ENCODE measurements at places on chromosomes 6 and 20.
A peak's percentile ranks its signal among the peaks of the same experiment; 100 is the strongest.

DNA sequence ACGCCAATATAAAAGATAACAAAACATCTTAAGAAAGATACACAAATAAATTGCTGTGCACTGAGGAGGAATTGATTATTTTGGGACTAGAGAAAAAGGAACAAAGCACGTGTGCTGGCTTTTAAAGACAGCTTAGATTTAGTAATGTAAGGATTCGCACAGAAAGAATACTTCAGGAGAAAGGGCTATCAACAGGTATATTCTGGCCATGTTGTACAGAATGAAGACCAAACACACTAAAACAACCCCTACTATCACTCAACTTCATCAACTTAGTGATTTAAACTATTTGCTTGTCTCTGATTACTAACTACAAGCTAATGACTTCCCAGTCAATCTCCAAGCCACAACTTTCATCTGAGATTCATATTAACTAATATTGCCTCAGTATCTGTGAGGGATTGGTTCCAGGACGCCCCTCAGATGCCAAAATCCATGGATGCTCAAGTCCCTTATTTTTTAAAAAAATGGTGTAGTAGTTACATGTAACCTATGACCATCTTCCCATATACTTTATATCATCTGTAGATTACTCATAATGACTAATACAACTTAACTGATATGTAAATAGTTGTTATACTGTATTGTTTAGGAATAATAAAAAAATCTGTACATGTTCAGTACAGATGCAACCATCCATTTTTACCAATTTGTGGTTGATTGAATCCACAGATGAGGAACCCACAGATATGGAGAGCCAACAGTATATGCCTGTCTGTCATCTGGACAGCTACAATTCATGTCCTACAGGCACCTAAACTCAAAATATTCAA lies 4.5 kb downstream of the DEK start:
- DNase-seq: no peak

- DNase-seq: no peak
Observed at GRCh38 chr20:31505903-31506302, 8.3 kb upstream of the HM13 start.

DNA sequence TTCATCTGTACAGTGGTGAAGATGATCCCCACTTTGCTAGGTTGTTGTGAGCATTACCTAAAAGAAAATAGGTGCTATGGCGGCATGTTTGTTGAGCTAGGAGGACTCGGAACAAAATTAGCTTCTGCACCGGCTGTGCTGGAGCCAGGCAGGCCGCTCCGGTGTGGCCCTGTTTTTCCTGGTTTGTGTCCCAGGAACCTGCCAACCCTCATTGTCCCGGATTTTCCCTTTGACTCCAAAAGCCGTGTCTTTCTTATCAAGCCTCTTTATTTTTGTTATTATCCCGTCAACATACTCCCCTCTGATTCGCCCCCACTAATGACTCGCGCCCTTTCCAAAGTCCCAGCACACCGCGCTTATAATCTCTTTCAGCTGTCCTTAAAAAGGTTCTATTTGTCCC lies 117.0 kb downstream of the MYLK4 start:
- DNase-seq: no peak

- no peak for DNase-seq
Observed at GRCh38 chr6:105987516-105987915, 98.6 kb upstream of the PRDM1 start.

GRCh38 chr6:44653761-44654218 lies 266.3 kb downstream of the CDC5L start:
- DNase-seq: no peak

- DNase-seq: no peak
Observed at GRCh38 chr6:135566311-135567068, 69.0 kb upstream of the AHI1 start.

DNA sequence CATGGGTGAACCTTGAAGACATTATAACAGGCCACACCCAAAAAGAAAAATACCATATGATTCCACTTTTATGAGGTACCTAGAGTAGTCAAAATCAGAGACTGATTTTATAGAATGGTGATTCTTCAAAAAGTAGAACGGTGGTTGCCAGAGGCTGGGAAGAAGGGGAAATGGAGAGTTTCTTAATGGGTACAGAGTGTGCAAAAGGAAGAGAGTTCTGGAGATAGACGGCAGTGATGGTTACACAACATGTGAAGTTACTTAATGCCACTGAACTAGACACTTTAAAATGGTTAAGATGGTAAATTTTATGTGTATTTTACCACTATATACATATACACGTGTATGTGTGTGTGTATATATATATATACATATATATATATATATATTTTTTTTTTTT lies 80.8 kb downstream of the PRND start:
- no peak for DNase-seq

GRCh38 chr6:9412951-9413559 lies 977.7 kb upstream of the SLC35B3 start:
- no peak for DNase-seq

DNA sequence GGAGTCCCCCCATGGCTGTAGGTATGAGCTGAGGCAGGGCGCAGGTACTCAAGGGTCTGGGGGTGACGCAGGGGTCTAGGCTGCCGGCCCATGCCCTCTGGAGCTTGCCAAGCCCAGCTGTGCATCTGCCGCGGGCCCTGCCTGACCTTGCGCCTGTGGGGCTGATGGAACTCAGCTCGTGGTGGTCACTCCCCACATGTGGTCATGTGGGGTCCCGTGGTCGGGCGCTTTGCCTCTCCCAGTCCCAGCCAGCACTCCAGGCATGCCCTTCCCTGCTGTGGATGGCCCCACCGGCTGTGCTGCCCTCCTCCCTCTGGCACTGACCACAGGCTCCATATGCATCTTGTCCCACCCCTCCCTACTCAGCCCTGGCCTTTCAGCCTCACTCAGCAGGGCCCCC lies 57.3 kb downstream of the RPP40 start:
- DNase-seq: no peak

GRCh38 chr6:102026649-102027048 lies 633.1 kb downstream of the GRIK2 start:
- DNase-seq: no peak

- no peak for DNase-seq
Observed at GRCh38 chr6:121579478-121579877, 144.0 kb downstream of the GJA1 start.

DNA sequence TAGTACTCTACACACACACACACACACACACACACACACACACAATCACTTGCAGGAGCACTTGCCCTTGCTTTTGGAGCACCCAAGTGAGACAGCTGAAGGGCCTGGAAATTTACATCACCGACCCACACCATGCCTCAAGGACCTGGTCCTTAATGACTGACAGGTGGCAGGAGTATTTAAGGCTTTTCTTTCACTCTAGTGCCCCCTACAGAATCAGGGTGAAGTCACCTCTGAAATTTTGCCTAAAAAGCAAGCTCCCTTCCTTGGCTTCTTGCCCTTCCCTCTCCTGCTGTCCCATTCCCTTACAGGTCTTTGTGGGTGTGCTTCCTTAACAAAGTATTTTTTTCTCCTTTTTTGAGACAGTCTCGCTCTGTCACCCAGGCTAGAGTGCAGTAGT lies 353.5 kb upstream of the IRAK1BP1 start:
- no peak for DNase-seq

- DNase-seq: no peak
Observed at GRCh38 chr6:22716721-22717120, 147.4 kb downstream of the HDGFL1 start.

GRCh38 chr6:135675862-135676261 lies 175.6 kb upstream of the PDE7B start:
- DNase-seq: peak; percentile 49

- no peak for DNase-seq
Observed at GRCh38 chr6:17101422-17102257, at the start of gene STMND1. STMND1 (plus strand) TSS chr6:17102050; CDS start chr6:17102258, 208 bp downstream.

DNA sequence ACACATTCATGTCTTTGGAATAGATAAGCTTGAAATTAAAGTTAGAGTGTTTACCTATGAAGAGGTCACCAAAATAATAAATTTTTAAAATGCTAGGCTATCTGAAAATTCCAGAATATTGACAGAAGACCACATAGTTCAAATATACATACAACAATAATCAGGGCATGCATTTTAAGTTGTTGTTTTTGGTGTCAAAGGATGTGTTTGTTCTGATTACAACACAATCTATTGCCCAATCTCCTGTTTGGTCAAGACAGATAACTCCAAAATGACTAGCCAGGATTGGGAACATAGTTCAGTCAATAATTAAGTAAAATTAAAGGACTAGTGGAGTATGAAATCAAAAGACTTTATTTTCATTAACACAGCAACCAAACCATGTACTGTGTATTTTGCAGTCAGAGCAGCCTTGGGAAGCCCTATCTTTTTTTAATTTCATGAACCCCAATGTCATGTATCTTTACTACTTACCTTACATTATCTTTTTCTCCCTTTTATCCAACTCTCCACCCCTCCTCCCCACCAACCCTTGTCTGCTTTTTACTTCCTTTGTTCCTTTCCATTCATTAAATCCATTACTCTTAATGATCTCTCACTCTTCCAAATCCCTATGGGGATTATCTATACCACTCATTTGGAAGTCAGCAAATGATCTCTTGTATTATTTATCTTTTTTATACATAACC lies 111.2 kb downstream of the CDK19 start:
- DNase-seq: no peak

- DNase-seq: no peak
Observed at GRCh38 chr6:155263373-155264063, at the start of gene CLDN20. CLDN20 (plus strand) TSS chr6:155264013; CDS start chr6:155275720, 11,707 bp downstream.

DNA sequence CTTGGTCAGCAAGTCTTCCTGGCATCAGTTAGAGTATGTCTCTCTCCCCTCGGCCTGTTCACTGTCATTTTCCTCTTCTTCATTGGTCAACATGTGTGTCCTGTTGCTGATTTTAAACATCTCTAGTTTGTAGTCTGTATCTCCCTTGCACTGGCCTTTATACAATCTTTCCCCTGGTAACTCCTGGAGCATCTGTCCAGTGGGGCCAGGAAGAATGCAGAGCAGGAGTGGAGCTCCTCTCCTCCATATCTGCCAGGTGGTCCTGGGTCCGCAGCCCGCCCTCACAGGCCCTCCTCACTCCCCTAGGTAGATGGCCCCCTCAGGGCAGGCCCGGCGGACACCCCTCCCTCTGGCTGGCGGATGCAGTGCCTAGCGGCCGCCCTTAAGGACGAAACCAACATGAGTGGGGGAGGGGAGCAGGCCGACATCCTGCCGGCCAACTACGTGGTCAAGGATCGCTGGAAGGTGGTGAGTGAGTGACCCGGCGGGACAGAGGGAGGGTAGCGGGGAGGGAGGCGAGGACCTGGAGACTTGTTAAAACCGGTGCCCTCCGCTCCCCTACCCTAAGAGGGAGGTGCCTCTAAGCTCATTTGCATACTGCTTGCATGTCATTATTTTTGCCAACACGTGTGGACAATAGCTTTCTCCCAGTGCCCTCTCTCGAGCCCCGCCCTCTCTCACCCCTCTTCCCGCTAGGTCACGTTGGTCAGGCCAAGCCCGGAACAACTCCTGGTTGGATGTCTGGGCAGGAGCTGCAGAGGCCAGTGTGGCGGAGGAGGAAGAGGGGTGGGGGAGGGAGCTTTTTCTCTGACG lies 3.2 kb downstream of the TTBK1 start:
- DNase-seq: no peak

- peak; percentile 29 for DNase-seq
Observed at GRCh38 chr20:41734506-41734945, 116.3 kb upstream of the CHD6 start.

DNA sequence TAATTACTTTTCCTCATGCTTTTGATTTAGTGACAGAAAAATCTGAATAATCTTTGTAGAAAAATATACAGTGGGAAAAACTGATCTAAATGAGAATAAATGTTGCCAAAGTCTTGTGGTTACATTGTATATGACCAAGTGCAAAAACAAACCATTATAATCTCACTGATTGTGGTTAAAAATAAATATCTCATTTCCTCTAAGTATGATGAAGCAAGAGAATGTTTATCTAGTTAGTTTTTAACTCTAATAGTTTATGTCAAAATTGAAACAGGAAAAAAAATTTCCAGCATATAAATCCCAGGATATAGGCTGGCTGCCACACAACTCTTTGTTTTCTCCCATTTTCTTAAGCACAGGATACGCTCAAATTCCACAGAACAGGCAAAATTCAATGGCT lies 392.7 kb upstream of the ID4 start:
- no peak for DNase-seq

DNA sequence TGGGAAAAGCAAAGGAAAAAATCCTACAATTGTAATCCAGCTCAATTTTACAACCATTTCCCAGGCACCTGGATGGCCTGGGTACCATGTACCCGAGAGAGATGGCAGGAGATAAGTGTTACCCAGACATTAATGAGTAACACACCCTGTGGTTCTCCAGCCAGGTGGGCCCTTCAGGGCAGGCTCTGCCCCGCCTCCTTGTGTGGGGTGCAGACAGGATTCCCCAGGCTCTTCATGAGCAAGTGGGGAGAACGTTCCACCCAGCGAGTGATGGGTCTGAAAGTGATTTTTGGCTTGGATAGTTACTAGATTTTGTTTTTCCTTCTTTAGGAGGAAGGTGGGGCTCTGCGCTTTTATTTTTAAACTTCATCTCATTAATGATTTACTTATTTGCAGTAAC lies 243.9 kb downstream of the TAF4 start:
- DNase-seq: no peak

- DNase-seq: no peak
Observed at GRCh38 chr6:139546106-139546472, 171.6 kb upstream of the CITED2 start.

DNA sequence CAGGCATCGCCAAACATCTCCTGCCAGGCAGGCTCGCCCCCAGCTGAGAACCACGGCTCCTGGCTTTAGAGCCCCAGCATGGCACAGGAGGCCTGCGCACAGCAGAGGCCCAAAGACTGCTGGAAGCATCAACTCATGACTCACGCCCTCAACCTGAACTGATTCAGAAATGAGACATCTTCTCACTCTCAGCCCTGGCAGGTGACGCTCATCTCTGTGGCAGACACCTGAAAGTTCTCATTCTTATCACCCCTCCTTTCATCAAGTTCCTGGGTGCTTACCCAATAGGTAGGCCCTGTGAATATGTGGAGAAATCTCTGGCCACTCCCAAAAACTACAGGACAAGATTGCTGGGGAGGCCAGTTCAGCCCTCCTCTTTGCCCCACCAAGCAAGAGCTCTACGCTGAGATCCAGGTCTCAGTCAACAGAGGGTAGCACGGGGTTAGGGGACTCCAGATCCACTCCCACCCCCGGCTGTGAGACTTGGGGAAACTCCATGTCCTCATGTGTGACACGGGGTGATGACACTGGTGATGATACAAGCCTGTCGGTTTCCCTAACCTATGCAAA lies 11.3 kb downstream of the NFATC2 start:
- DNase-seq: peak; percentile 85

DNA sequence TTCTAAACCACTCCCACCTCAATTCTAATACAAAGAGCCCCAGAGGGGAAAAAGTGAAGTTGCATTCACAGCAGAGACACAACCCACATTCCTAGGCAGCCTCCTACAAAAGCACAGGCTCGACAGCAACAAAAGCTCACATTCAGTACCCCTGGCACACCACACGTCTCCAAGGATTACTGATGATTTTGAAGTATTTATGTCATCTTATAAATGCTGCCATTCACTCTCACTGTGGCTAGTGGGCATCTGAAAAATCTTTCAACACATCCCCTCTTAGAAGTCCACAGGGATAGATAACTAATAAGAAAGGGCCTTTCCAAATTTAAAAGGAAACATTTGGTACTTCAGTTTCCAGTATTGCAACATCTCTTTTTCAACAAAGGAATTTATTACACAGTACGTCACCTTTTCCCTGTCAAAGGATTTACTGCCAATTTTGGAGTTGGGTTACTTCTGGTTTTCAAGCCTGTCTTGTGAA lies 146.7 kb downstream of the TASP1 start:
- no peak for DNase-seq
